ENCODE measurements at places on chromosomes 2 and 18. TPM values are rescaled to one million over a fixed set of nuclear protein-coding genes. Genes with fewer than 3 reads are reported as not detected.

- DNase-seq, result no peak
These were observed 44.4 kb downstream of the ACVR1 start for GRCh38 chr2:157831573-157832315.

- DNase-seq, result no peak
These were observed at the start of gene RAB3GAP1 for GRCh38 chr2:135052042-135052876. Gene RAB3GAP1, plus strand, starts transcription at chr2:135052292. Its CDS starts 16 bp downstream, at chr2:135052308.

DNA sequence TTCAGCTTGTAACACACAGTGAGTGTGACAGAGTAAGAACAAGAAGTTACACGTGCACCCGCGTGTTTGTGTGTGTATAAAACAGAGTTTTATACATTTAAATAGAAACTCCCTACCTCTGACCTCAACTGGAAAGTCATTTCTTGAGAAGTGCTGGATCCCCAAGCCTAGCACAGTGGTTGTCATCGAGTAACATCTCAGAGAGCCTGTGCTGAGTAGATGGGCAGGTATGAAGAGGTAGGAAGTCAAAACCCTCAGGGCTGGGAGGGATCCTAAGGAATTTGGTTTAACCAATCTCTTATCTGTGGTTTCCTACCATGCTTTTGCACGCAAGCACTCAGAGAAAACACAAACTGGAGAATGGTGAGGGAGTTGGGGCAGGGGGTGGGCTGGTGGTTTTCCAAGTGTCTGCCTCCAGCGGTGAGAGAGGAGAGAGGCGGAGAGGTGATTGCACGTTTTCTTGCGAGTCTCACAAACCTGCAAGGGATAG lies 9.2 kb downstream of the ACOXL start:
- no peak for DNase-seq

DNA sequence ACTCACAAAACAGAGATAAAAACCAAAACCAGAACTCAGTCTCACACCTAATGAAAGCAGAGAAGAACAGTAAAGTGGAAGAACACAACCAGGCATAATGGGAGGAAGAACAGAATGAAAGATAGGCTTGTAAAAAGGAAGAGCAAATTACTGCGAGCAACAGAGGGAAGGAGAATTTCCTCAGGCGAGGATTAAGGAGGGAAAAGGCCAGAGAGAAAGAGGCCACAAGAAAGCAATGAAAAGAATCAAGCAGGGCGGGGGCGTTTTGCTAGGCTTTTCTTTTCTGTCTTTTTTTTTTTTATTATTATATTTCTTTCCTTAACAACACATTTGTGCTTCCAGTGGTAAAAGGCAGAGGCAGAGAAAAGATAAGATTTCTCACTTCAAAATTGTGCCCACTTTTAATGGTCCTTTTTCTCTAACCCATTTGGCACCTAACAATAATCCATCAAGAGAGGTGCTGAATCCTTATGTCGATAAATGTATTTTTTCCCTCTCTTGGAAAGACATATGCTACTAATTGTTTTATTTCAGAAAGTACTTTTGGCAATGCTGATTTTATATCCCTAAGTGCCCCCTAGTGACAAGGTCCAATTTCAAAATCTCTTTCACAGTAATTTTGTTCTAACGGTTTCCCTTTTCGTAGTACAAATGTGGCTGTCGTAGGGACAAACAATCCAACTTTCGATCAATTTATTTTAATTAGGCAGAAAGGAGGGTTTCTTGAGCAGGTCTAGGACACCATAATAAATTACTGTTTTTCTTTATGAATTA lies 138.7 kb upstream of the AQP4 start:
- no peak for DNase-seq

The IL1F10 gene
- total RNA-seq, result not detected

Data from chondrocyte (in vitro differentiated cells).